ENCODE measurements at places on chromosomes 11 and 22.

GRCh38 chr11:83456566-83456965, 170.4 kb upstream of the CCDC90B start:
- no peak for DNase-seq

GRCh38 chr22:39729141-39729934, 158.8 kb downstream of the CACNA1I start:
- DNase-seq, result no peak

DNA sequence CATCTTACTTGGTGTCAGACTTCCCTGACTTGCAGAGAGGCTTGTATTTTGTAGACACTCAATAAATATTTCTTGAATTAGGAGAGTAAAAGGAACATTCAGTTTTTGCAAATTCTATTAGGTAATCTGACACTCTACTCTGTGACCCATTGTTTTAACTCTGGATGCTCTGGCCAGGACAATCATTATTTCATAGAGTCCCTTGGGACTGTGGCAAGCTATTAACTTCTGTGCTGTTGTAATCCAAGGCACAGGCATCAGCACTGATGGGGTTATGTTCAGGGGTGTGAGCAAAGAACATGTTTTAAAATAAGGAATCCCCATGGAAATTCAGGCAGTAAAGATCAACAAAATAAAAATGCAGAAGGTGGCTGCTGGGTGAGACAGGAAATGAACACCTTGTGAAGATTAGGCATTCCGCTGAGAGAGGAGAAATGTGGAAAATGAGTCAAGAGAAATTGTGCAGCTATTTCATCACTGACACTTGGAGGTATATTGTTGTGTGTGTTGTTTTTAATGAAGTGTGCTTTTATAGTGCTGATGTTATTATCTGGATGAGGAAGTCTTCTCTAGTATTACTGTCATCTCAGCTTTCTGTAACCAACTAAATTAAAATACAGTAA, 175.2 kb downstream of the WNT11 start:
- DNase-seq, result no peak

GRCh38 chr11:3853899-3854659, 1.4 kb upstream of the STIM1 start:
- DNase-seq, result no peak

GRCh38 chr11:72012897-72013721, 14.4 kb downstream of the IL18BP start:
- DNase-seq, result no peak

- no peak for DNase-seq
Measured at GRCh38 chr22:44659140-44659539, 42.9 kb upstream of the PRR5 start.

DNA sequence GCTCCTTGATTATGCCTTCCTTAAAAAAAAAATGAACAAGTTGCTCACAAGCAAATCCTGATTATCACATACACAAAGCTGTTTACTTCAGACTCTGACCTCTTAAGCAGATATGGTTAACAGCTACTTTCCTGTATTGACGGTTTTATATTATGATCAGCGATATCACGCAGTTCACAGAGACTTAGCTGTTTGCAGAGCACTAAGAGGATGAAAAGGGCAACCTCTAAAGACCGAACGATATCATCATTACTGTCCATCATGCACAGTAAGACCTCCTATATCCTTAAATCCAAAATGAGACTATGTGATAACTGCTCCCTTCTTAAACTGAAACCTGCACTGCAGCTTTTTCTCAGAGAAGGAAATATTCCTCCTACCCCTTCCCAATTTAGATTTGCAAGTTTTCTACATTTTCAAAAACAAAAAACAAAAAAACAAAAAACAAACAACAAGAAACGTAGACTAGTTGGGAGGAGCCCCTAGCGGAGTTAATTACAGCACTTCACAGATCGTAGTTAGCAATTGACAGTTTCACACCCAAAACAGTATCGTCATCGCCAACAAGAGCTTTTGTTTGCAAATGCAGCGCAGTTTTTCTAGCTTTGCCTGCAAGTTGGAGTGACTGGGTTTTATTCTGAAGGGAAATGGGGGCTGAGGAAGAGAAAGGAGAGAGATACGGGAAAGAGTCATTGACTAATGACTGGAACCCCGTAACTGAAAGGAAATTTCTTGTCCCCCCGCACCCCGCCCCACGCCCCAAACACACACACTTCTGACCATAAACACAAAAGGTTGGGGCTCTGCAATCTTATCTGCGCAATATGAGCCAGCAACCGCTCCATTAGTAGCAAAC, 1.2 kb downstream of the DDX6 start:
- DNase-seq, result no peak

DNA sequence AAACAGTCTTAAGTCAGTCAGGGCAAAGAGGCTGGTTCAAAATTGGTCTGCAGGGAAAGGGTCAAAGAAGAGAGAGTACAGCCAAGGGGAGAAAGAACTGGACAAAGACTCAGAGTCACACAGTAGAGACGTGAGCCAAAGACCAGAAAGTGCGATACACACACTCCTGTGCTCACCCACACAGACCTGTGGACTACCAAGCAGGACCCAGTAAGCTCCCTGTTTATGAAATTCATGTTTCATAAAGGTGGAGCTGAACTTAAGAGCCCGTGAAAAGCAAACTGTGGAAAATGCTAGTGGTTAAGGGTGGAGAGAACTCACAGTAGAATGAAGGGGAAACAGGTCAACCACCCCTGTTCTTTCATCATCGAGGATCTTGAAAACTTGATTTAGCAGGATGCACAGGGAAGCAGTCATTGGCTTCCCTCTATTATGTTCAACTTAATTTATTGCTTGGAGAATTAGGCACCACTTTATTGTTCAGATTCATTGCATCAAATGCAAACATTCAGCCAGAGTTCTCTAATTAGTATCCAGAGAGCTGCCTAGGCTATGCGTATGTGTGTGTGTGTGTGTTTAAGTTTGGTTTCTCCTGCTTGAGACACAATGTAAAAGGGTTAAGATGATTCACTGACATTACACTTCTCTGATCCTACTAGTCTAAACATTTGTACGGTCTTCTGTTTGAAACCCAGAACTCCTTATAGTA, 160.9 kb upstream of the MTMR2 start:
- DNase-seq, result no peak

GRCh38 chr11:19241260-19242178, 774 bp upstream of the E2F8 start:
- DNase-seq, result no peak

- no peak for DNase-seq
Measured at GRCh38 chr11:31973172-31973571, 117.7 kb upstream of the RCN1 start.

DNA sequence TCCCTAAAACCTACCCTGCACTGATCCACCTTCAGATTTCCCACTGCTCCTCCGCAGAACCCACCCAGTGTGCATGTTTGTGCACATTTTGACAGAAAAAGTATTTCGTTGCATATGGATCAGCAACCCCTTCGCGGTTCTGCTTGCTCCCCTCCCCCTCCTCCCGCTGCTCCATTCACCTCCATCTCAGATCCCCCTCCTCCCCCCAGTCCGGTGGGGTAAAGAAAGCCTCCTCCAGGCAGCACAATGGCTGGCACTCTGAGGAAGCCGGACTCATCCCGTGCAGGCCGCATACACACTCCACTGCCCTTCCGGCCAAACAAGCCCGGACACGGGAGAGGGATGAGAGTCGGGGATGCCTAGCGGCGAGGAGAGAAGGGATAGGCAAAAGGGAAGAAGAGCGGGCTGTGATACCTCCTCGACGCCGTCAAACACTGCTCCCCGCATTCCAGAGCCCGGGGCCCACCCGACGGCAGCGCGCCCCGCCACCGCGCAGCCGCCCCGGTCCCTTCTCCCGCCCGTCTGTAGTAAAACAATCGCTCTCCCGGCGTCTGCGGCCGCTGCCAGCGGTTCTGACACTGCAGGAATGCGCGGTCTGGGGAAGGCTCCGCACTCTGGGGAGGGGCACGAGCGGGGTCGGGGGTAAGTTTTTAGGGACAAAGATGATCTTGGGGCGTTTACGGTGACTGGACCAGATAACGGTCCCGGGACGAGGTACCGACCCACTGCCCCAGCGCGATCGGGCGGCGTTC, 915 bp downstream of the FEZ1 start:
- DNase-seq, result no peak

DNA sequence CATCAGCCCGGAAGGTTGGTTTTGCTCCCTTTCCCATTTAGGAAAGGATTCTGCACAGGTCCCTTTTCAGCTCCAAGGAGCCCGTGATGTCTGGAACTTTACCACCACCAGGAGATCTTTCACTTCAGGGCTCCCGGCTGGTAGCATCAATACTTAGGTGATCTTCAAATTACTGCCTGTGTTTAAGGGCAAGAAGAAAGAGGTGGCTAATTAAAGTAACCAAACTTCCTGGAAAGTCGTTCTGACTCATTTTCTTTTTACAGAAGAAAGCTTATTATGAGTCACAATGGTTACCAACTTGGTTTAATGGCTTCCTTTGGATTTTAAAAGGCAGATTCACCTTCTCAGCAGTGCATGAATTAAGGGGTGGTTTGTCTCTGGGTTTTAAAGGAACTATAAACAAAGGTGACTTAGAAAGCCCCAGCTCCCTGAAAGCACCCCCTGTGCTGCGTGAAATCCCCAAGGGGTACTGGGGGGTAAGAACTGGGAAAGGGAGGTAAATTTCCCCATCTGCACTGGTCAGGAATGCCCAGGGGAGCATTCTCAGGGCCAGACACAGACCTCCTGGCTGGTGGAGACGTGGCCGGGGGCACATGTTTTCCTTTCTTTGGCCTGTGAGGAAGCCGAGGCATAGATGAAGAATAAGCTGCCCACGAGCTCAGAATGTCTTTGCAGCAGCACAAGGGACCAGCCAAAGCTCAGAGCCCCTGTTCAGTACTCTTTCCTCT, 8.8 kb downstream of the POU2F3 start:
- no peak for DNase-seq

DNA sequence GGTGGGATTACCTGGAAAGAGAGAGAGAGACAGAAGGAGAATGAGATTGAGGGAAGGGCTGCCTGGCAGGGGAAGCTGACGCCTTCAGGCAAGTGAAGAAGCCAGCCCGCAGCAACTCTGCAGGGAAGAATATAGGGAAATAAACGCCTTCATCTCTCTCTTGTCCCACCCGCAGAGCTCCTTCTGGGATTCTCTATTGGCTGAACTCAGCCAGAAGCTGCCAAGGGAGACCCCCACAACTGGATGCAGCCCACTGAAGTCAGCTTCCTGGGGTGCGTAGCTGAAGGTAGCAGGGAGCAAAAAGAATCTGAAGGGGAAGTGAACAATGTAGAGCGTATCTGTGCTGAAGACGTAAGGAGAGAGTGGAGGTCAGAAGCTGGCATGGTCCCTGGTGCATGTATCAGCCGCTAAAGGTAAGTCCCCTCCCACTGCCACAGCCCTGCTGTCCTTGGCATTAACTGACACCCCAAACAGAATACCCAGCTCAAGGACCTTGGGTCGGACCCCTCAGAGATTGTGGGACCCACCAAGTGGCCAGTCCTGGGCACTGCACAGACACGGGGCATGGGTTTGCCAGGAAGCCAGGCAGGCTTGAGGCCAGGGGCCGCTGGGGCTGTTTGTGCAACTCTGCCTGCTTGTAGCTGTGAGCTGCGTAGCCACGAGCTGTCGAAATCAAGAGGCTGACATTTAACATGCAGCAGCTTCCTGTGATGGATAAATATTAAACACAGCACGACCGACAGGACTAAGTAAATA, 469.9 kb downstream of the MN1 start:
- DNase-seq, result no peak

DNA sequence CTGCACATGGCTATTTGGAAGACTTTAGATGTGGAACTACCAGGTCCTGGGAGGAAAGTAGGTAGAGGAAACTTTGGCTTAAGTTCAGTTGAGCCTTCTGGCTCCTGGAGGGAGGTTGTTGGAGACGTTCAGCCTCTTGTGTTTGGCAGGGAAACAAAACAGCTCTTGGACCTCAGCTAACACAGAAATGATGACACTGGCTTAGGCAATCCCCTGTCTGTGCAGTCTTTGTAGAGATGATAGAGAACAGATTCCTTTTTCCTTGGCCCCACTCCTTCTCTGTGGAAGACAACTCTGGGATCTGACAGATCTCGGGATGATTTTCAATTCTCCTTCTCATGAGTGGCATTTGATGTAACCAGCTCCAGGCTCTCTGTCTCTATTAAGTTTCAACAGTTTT, 428.5 kb downstream of the TMEM135 start:
- DNase-seq, result no peak

DNA sequence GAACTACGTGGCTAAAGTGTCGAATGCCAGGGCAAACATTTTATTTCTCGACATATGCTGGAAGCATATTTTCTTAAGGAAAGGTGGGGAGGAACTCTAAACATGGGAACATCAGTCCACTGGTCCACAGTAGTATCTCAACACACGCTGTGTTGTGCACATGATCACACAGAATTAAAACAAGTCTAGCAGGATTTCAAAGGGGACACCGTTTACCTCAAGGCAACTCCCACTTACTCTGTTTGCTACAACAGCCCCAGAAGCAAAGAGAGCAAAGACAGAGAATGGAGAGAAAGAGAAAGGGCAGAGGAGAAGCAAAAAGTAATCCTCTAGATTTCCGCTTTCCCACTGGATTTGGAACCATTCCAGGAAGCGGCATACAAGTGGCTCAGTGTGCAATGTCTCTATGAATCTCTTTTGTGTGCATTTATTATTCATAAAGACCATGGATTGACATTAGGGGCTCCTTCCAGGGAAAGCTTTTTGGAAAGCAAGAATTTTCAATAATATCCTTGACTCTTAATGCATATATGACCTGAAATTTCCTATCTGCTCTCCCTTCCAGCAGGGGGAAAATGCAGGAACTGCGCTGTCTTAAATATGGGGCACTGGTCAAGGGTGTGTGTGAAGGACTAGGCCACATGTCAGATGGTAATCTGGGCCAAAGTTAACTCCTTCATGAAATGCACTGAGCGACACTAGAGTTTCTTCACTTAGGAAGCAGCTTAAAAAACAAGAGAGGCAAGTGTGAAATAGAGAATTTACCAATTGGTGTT, 34.8 kb upstream of the CCDC34 start:
- no peak for DNase-seq

DNA sequence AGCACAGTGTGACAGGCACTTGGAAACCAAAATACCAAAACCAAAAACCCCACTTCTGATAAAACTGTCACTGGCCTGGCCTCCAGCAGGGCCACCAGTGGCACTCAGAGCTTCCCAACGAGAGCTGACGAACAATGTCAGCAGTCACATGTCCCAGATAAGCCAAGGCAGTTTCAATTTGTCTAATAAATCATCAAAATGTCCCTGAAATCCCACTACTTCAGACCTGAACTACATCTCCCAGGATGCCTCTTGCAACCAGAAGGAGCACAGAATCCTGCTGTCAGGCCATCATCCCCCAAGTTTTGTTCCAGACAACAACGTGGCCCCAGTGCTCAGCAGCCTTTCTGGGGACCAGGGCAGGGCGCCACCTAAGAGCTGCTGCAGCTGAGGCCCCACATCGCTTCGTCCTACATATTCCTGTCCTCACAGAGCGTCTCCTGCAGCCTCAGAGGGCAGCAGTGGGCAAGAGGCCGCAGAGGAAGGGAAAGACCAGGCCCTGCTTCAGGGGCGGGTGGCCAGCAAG, 25.1 kb downstream of the LRFN4 start:
- no peak for DNase-seq

GRCh38 chr22:43537019-43537585, 125.3 kb downstream of the MPPED1 start:
- DNase-seq, result no peak

GRCh38 chr11:101885631-101886030, 29.2 kb upstream of the CEP126 start:
- no peak for DNase-seq

Measured in activated T-cell treated with anti-CD3 and anti-CD28 coated beads for 4 hours (primary cell).